ENCODE measurements at places on chromosomes 2 and 18.

DNA sequence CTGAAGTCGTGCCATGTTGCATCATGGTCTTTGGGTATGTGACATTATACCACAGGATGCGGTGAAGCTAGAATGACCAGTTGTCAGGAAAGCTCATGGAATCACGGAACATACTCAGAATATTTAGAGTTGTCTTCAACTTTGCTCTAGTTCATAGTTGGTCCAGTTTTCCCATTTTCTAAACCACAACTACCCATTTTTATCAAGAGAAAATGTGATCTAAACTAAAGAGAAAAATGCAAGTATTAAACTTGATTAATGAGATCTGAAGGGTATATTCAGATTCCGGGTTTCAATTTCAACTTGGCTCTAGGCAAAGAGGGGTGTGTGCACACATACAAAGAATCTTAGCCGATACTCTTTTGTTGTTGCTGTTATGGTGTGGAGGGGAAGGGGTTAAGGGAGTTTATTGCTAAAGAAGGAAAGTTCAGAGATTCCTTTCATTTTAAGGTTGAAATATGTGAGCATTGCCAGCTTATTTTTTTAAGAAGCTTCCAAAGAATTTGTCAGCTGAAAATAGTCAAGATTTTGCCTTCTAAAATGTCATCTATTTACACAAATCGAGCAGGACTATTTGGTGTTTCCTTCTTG, 516.6 kb upstream of the ZEB2 start:
- no peak for DNase-seq

DNA sequence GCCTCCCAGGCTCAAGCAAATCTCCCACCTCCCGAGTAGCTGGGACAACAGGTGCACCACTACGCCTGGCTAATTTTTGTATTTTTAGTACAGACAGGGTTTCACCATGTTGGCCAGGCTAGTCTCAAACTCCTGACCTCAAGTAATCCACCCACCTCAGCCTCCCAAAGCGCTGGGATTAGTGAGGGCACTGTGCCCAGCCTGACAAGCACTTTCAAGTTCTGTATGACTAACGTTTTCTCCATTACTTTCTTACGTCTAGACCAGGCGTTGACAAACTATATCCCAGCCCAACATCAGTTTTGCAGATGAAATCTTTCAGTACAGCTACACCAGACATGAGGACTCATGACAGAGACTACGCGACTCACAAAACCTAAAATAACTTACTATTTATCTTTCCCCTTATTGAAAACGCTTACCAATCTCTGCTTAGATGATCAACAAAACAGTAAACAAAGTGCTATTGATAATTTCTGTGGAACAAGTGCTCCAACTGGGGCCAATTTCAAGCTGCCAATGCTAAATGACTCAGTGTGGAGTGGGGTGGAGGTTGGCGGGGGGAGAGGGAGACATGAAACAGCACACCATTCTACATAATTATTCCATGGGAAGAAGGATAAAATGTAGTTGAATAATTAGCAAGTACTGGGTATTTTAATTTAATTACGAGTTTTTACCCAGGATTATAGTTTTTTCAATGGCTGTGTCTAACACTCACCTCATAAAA, 59.1 kb downstream of the SAP130 start:
- no peak for DNase-seq

DNA sequence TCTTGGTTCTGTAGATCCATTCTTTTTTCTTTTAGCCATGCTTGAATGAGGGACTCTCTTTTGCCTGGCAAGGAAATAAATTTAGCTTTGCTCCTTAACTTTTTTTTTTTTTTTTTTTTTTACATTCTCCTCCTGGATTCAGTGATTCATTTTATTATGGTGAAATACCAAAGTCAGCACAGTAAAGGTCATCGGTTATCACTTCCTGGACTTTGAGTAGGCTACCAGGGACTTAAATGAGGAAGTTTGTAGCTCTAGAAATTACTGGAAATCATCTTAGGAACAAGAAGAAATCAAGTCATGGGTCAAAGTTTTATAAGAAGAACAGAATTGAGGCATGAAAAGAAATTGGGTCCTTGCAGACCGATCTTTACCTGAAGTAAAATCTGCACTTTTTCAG, 75.0 kb downstream of the SOCS6 start:
- no peak for DNase-seq

DNA sequence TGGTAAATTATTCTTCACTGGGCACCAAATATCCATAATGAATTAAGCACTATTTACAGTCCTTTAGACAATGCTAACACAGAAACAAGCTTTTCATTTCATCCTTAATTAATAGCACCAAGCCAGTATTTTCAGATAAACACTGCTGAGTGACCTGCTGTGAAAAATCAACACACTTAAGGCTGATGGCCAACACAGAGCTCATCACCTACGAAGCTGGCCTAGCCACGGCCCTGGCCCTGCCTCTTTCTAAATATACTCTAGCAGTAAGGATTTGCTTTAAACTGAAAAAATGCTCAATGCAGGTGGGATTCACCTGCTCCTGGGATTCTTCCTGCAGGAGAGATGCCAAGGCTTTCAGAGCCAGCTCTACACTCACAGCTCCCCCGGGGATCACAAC, 18.4 kb downstream of the CYB5A start:
- no peak for DNase-seq

GRCh38 chr2:134491022-134491421, 227.8 kb downstream of the TMEM163 start:
- DNase-seq: no peak

DNA sequence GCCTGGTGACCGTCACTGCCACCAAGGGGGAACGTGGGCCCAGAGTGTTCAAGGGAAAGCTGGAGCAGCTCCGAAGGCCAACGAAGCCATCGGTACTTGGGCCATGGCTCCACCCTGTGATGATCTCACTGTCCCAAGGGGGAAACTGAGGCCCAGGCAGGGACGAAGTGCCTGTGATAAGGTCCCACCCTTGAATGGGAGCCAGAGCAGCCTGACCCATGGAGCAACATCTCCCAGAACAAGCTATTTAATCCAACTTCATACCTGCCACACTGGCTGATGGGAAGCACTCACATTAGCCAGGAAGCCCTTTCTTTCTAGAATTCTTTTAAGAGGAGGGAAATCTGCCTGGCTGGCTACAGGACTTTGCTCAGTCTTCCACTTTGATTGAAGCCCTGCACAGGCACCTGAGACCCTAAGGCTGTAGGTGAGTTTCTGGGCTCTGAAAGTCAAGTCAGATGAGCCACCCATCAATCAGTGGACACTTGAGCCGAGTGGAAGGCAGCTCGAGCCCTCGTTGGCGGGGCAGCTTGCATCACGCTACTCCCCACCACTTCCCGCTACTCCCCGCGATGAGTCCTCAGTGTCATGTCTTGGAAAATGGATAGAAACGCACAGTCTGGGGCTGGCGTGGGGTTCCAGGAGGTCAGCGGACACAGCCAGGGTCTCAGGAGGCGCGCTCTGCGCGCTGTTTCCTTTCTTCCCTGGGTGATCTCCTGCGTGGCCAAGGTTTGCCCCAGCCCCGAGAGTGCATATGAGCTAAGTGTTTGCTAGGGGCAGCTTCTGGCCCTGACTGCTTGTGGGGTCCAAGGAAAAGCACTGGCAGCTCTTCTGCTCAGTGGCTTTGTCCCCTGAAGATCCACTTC, 2.5 kb upstream of the HS6ST1 start:
- no peak for DNase-seq
